SW 1271 (cell line): ENCODE measurements at places on chromosomes 13 and 19.

GRCh38 chr19:20660473-20661140 is 764 bp downstream of the ZNF626 start:
- DNase-seq, result no peak

DNA sequence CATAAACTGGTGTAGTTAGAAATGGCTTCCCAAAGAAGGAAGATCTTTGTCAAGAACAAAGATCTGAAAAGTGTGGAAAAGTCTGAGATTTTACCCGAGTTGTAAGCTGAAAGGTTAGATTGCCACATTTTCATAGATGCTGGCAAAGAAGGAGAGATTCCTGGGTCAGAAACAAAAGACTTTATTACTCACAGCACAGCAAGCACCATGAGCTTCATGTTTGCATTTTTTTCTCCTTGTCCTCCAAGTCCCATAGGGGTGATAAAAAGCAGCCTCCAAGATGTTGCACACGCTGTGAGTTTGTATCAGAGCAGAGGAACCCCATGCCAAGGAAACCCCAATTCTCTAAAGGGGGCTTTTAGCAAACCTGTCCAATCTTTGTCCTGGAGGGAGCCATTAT is 29.3 kb downstream of the MZT1 start:
- no peak for DNase-seq

- no peak for DNase-seq
These were observed 2.6 kb downstream of the SULT2B1 start for GRCh38 chr19:48554385-48555091.

DNA sequence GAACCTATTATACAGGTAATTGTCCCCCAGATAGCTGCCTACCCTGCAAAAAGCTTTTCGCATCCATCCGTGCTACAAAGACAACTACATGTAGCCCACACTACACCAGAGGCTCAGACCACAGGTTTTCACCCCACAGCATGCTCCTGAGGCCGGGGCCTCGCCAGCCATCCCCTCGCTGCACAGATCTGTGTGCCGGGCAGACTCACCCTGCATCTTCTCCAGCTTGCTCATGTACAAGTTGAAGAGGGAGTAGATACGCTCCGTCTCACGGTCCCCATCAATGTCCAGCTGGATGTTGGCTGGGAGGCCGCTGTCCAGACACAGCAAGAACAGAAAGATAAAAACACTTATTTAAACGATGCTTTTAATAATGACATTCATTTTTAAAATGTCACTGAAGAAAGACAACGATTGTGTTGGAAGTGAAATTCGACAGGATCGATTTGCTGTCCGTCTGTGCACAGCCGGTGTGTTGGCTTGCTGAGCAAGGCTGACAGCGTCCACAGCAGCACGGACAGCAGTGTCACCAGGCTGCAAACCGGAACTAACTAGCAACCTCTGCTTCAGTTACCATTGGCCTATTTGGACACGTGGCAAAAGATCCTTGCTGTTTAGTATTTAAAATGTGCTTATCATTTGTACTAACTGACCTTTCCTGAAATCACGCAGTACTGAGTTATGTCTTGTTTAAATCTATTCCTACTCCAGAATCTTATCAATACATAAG is 18.6 kb upstream of the C13orf46 start:
- DNase-seq, result no peak

DNA sequence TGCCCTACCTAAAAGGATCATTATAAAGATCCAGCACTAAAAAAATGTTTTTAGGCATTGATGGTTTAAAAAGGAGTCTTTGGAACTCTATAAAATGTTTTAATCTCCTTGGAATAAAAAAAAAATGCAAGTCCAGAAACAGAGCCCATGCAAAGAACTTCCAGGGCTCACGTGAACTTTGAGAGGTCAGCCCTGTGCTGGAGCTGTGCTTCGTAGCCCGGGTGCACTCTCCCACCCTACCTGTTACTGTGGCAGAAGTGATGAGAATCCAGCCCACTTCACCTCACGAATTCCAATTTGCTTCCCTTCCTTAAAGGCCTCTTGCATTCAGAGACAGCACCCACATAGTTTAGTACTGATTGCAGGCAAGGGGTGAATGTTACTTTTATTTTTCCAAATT is 267.7 kb downstream of the SHISA2 start:
- no peak for DNase-seq

GRCh38 chr13:72120632-72121031 is 253.6 kb upstream of the DACH1 start:
- no peak for DNase-seq

GRCh38 chr19:33514885-33515551 is 6.6 kb downstream of the PEPD start:
- no peak for DNase-seq

DNA sequence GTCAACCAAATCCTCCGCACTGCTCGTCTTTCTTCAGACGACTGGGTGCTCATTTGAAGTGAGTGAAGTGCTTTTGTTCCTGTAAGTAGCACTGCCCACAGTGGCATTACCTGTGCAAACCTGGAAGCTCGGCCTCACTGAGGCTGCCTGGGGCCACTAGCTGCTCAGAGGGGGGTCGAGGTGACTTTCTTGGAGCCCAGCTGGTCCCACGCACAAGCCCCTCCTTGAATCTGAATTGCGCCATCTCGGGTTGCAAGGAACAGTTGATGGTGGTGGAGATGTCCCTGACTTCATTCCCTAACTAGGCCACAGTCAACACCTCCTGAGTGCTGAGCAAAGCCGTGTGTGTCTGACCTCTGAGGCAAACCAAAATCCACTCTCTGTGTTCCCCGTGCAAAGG is 79.3 kb upstream of the GPR183 start:
- no peak for DNase-seq

GRCh38 chr13:101258071-101258470 is 158.2 kb downstream of the NALCN start:
- DNase-seq, result peak; percentile 97

DNA sequence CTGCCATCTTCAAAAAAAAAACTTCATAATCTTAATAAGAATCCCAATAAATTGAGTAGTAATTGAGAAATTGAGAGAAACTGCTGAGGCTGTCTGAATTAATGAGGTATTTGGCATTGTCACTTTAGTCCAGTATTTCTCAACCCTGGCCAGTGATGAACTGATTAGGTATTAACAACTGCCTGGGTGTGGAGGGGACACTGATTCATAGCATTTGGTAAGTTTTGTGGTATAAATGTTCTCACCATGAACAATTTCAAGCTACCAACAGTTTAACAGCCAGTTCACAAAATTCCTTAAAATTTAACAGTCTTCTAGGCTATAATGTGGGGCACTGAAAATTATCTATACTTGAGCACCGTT is 18.3 kb downstream of the GPC6 start:
- DNase-seq, result no peak

DNA sequence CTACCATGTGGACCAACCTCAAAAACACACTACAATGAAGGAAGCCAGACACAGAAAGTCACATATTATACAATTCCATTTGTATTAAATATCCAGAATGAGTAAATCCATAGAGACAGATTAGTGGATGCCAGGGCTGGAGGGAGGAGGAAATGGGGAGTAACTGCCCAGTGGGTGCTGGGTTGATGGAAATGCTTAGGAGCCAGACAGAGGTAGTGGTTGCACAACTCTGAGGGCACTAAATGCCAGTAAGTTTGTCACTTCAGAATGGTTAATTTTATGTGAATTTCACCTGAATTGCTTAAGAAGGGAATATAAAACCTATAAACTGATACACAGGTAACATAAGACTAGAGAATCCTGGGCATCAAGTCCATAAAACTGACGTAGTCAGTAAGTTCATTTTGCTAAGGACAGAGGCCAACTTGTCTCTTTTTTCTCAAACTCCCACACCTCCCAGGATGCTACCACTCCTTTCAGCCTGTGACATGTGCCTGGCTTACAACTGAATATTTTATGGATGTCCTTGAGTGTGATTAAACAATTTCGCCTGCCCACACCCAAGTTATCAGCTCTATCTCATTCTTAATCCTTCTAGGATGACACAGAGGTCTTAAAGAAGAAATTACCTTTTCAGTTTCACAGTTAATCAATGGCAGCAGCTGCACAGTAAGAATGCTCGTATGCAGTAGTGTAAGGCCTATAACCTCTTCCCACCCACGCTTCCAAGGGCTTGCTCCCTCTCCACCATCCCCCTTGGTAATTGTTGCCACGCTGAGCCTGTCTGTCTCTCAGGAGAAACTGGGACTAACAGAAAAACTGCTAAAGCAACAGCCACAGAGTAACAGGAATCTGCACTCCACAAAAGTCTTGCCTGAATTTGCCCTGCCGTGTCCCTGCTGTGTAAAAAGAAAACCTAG is 5.9 kb upstream of the MLNR start:
- no peak for DNase-seq

- peak; percentile 39 for DNase-seq
These were observed 18.1 kb upstream of the LRP3 start for GRCh38 chr19:33175886-33176669.

DNA sequence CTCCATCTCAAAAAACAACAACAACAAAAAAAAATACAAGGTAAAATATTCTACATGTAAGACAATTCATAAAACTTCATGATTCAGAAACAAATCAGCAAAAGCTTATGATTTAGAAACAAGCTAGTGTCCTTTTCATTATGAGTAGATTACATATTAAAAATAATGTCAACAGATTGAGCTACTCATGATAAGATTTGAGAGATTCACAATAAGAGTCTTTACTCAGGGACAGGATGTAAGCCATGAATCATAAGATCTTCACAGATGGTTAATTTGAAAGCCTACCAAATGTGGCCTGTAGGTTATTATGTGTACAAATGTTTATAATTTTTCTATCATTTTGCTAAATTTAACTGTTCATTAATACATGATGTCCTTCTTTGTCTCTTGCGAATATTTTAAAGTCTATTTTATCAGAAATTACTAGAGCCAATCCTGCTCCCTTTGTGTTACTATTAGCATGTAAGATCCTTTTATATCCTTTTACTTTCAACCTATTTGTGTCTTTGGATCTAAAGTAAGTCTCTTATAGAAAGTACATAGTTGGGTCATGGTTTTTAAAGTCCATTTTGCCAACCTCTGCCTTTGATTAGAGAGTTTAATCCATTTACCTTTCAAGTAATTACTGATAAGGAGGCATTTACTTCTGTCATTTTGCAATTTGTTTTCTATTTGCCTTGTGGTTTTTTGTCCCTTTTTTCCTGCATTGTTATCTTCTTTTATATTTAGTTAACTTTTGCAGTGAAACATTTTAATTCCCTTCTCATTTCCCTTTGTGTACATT is 68.3 kb upstream of the RXFP2 start:
- no peak for DNase-seq

- DNase-seq, result no peak
These were observed 19.7 kb downstream of the ZNF536 start for GRCh38 chr19:30391554-30392551.

GRCh38 chr13:111908981-111909380 is 158.0 kb upstream of the SOX1 start:
- no peak for DNase-seq

DNA sequence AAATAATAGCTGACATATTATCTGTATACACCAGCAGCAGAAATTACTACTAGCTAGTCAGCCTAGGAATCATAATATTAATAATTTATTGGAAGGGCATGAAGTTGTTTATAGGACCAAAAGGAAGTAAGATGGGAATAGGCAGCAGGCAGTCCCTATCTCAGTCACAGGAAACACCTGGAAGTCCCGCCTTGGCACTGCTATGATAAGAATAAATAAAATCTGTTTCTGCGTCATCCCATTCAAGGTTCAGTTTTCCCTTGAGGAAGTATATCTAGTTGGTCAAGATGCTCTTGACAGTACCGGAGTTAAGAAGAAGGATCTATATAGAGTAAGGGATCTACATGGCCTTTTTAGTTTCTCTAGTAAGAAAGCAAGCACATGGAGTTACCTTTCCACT is 830.8 kb downstream of the DIAPH3 start:
- no peak for DNase-seq

GRCh38 chr13:49240017-49240416 is 7.7 kb upstream of the CDADC1 start:
- no peak for DNase-seq

DNA sequence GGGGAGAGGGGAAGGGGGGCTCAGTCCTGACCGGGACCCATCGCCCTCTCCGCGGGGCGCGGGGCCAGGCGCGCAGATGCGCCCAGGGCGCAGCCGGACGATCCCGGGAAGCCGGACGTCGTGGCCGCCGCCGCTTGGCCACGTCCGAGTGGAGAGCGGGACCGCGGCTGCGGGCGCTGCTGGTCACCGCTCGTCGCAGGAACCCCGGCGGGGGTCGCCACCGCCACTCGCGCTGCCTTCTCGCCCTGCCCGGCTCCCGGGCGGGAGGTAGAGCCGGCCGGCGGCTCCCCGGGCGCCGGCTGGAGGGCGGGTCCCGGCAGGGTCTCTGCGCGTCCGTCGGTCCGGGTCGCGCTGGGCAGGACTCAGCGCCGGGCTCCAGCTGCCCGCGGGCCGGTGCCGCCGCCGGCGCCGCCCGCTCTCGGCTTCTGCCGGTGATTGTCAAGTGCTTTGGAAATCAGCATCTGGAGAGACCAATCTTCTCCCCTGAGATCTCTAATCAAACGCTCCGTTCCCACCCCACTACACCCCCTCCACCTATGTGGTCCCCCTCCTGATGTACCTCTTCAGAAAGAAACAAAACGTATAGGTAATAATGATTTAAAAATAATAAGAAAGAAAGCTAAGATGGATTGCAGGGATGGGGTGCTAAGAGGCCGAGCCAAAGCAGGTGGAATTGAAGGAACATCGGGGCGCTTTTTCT is 464.4 kb downstream of the ITGBL1 start:
- DNase-seq, result no peak

- DNase-seq, result no peak
These were observed 2.2 kb downstream of the ZNF415 start for GRCh38 chr19:53130506-53130905.

DNA sequence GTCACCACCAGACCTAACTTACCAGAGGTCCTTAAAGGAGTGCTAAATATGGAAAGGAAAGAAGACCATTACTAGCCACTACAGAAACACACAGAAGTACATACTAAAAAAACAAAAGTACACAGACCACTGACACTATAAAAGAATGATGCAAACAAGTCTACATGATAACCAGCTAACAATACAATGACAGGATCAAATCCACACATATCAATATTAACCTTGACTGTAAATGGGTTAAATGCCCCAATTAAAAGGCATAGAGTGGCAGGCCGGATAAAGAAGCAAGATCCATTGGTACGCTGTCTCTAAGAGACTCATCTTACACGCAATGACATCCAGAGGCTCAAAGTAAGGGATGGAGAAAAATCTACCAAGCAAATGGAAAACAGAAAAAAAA is 47.2 kb downstream of the UBL3 start:
- no peak for DNase-seq

DNA sequence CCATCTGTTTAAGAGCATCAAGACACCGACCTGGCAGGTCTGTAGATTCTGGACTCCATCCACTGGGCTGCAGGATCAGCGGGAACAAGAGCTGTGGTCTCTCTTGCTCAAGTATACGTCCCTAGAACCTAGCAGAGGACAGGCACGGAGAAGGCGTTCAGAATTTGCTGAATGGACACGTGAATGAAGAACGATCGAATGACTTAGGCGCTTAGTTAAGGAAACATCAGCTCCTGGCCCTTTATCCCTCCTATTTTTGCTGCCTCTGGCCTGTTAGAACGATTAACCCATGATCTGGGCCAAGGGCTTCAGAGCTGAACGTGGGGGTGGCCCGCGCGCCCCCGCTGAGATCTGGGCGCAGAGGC is 953 bp downstream of the DZIP1 start:
- DNase-seq, result peak; percentile 72

GRCh38 chr13:42946927-42947326 is 45.1 kb downstream of the EPSTI1 start:
- no peak for DNase-seq

GRCh38 chr13:60973529-60973928 is 442.1 kb downstream of the PCDH20 start:
- DNase-seq, result no peak
